ENCODE measurements at places on chromosomes 2 and 18.

GRCh38 chr2:151028691-151029176 lies 232.9 kb downstream of the RBM43 start:
- no peak for DNase-seq

- DNase-seq: no peak
These were observed 151.6 kb downstream of the FSHR start for GRCh38 chr2:49002750-49003149.

GRCh38 chr2:98149333-98149697 lies 62.3 kb downstream of the VWA3B start:
- DNase-seq: no peak

DNA sequence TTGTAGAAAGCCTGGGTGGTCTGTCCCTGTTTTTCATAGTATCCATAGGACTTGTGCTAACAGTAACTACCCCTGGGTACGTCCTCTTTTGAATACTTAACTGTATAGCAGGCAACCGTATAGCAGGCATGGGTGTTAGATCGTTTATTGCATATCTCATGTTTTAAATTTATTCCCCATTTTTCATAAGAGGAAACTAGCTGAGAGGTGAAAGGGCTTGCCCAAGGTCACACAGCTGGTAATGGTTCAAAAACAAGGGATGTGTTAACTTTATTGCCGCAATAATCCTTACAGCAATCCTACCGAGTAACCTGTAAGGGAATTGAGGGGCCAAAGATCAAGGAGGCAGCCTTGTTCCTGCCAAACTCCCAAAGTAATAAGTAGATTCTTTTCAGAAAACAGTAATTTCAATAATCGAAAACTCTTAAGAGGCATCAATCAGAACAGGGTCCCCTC lies 990 bp upstream of the MGAT4A start:
- DNase-seq: no peak

Data from prostate gland (tissue), 2 donors.